SHP77 treated with DMSO at 0.1 percent for 48 hours (cell line): ENCODE measurements at places on chromosomes 1 and 21.

- no peak for DNase-seq
Measured at GRCh38 chr1:191582169-191582568, 576.1 kb upstream of the RGS18 start.

- DNase-seq, result no peak
Measured at GRCh38 chr1:29648798-29649188, 412.5 kb downstream of the PTPRU start.

GRCh38 chr1:11045428-11046269 is 1.4 kb downstream of the MASP2 start:
- DNase-seq, result no peak

- DNase-seq, result no peak
Measured at GRCh38 chr1:229344139-229344538, 1.3 kb upstream of the CCSAP start.
